A549 treated with dexamethasone at 1 μM for 4 hours (cell line): ENCODE measurements at places on chromosomes 7 and 10. TPM values are rescaled to one million over a fixed set of nuclear protein-coding genes. Genes with fewer than 3 reads are reported as not detected.

Gene CUBN
- total RNA-seq: 0.04 to 0.38 TPM (median 0.06 TPM) in 5 replicates

Gene SVIL
- total RNA-seq: 17.2 to 28.6 TPM (median 27.0 TPM) in 5 replicates

Gene AKR1C2
- total RNA-seq: 3,478 to 4,005 TPM (median 3,689 TPM) in 5 replicates

Gene CHAT
- total RNA-seq: not detected in 5 replicates

Gene GNA12
- total RNA-seq: 33.2 to 46.1 TPM (median 43.7 TPM) in 5 replicates

Gene NPY4R2
- 11.5 to 36.0 TPM (median 30.6 TPM) in 5 replicates for total RNA-seq

Gene SFTPA1
- total RNA-seq: not detected in 5 replicates

Gene SUN3
- total RNA-seq: 0.13 to 0.16 TPM in 2 of 5 replicates, not detected in the others

Gene SOSTDC1
- not detected in 5 replicates for total RNA-seq

Gene ZNF117
- 0.15 to 0.21 TPM (median 0.17 TPM) in 5 replicates for total RNA-seq

Gene LIPM
- not detected in 5 replicates for total RNA-seq

Gene SPDYE1
- total RNA-seq: not detected in 5 replicates

Gene MOGAT3
- total RNA-seq: 0.20 TPM in 1 of 5 replicates, not detected in the others

Gene ITPRID1
- not detected in 5 replicates for total RNA-seq

Gene INTS15
- 21.9 to 25.8 TPM (median 23.8 TPM) in 5 replicates for total RNA-seq

Gene CNNM1
- 24.4 to 34.0 TPM (median 28.5 TPM) in 5 replicates for total RNA-seq

Gene OPTN
- 49.4 to 62.9 TPM (median 52.7 TPM) in 5 replicates for total RNA-seq

Gene PHKG1
- total RNA-seq: 0.39 to 0.77 TPM (median 0.54 TPM) in 5 replicates

Gene NAT16
- total RNA-seq: 0.09 to 0.21 TPM (median 0.12 TPM) in 5 replicates

Gene SSC4D
- 0.97 to 1.5 TPM (median 1.3 TPM) in 5 replicates for total RNA-seq

Gene TYW1B
- 2.9 to 3.2 TPM (median 3.0 TPM) in 5 replicates for total RNA-seq

Gene DPYSL4
- 14.0 to 20.2 TPM (median 19.3 TPM) in 5 replicates for total RNA-seq

Gene FRMD4A
- total RNA-seq: 3.0 to 4.4 TPM (median 4.0 TPM) in 5 replicates

Gene PSD
- 0.11 to 0.68 TPM (median 0.38 TPM) in 5 replicates for total RNA-seq

Gene WDR86
- 0.11 to 0.26 TPM (median 0.18 TPM) in 4 of 5 replicates, not detected in the other for total RNA-seq

Gene GPR37
- total RNA-seq: 0.54 to 0.66 TPM (median 0.59 TPM) in 5 replicates

Gene UBTD1
- total RNA-seq: 15.6 to 19.5 TPM (median 19.2 TPM) in 5 replicates

Gene CELF2
- total RNA-seq: 0.03 to 0.08 TPM (median 0.07 TPM) in 5 replicates

Gene NKX2-3
- 0.05 TPM in 2 of 5 replicates, not detected in the others for total RNA-seq

Gene TAS2R41
- total RNA-seq: not detected in 5 replicates

Gene ASB15
- total RNA-seq: not detected in 5 replicates

Gene SVOPL
- not detected in 5 replicates for total RNA-seq

Gene MEST
- 36.1 to 44.5 TPM (median 42.4 TPM) in 5 replicates for total RNA-seq

Gene ARL4A
- 55.9 to 67.8 TPM (median 58.0 TPM) in 5 replicates for total RNA-seq

Gene ZDHHC16
- total RNA-seq: 44.2 to 57.1 TPM (median 56.5 TPM) in 5 replicates

Gene FBXO24
- total RNA-seq: 0.10 to 0.33 TPM (median 0.25 TPM) in 5 replicates

Gene HMX2
- 0.07 to 0.11 TPM (median 0.08 TPM) in 3 of 5 replicates, not detected in the others for total RNA-seq

Gene SLC13A4
- 0.13 to 0.22 TPM in 2 of 5 replicates, not detected in the others for total RNA-seq

Gene GJC3
- 0.08 to 0.15 TPM (median 0.09 TPM) in 3 of 5 replicates, not detected in the others for total RNA-seq

Gene C10orf105
- 0.02 TPM in 2 of 5 replicates, not detected in the others for total RNA-seq

Gene CUZD1
- 0.63 to 1.2 TPM (median 1.0 TPM) in 5 replicates for total RNA-seq

Gene ZNF786
- 5.0 to 6.9 TPM (median 6.5 TPM) in 5 replicates for total RNA-seq

Gene CYP2C19
- 0.11 TPM in 1 of 5 replicates, not detected in the others for total RNA-seq

Gene ZNF487
- total RNA-seq: 5.5 to 6.5 TPM (median 5.8 TPM) in 5 replicates

Gene OR6V1
- not detected in 5 replicates for total RNA-seq
